ENCODE measurements at places on chromosomes 1 and 21.

- DNase-seq = no peak
Measured at GRCh38 chr1:171218661-171219060, 29.6 kb upstream of the FMO1 start.

- no peak for DNase-seq
Measured at GRCh38 chr1:170908942-170909341, 26.4 kb upstream of the MROH9 start.

DNA sequence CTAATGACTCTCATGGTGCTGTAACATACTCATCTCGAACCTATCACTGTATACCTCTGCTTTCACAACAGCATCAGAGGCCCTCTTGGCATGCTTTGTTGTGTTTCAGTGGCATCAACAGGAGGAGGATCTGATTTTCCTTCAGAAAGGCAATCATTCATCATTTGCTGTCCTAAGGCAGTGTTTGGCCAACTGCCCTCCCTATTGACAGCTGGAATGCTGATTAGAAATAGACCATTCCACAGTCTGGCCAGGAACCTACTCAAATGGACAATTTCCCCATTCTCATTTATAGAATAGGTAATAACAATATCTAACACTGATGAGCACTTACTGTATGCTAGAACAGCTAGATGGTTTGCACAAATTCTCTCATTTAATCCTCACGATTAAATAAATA lies 310.6 kb upstream of the PTBP2 start:
- no peak for DNase-seq

GRCh38 chr1:154225370-154225769 lies 4.6 kb downstream of the UBAP2L start:
- DNase-seq = no peak

- DNase-seq = peak; percentile 80
Measured at GRCh38 chr21:45470773-45471524, 66.0 kb downstream of the COL18A1 start.

DNA sequence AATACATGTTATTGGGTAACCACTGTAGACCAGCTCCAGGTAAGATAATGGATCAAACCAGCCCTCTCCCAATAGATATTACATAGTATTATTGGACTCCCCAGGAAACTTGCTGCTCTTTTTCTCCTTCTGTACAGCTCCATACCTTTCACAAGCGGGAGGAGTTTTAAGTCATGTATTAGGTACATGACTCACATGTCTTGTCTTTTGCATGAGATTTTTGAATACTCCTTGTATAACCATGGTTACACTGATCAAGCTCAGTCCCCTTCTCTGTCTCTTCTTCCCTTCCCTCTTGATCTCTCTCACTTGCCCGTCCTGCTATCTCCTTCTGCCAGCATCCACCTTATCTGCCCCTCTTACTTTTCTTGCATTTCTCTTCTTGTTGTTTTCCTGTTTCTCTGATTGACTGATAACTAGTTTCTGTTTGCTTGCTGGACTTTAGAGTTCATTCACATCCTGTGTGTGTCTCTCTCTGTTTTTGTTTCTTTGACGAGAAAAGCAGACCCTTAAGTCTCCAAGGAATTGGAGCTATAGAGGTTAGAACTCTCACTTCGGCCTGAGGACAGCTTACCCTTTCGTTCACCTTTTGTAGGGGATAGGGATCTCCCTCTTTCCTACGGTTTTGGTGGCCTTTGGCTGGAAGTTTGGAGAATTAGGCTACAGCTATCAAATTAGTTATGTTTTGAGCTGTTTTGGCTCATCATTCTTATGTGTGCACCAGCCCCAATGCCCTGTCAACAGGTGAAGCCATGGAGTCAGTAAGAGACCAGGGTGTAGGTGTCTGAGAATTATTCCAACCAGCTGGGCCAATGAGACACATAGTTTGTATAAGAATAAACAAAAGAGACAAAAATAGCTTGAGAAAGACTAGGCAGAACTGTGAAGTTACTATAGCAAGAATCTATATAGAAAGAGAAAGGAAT lies 49.0 kb upstream of the ASB17 start:
- DNase-seq = no peak

DNA sequence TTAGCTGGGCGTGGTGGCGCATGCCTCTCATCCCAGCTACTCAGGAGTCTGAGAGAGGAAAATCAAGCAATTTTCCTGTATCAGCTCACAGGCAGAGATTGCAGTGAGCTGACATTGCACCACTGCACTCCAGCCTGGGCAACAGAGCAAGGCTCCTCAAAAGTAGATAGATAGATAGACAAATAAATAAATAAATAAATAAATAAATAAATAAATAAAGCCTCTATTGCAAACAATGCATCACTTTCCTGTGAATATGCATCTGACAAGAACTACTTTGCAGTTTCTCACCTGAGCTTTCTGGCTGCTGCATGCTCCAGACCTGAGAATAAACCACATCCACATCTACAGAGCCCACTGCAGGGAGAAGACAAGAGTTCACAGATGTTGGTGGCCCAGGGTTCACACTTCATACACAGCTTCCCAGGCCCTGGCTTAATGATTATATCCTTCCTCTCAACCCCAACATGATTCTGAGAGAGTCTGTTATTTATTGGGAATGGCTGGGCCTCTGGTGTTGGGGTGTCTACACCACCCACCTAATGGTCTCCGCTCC lies 28.6 kb downstream of the FCRL2 start:
- DNase-seq = no peak

GRCh38 chr21:41247561-41248545 lies 68.7 kb upstream of the FAM3B start:
- no peak for DNase-seq

GRCh38 chr1:2136386-2137235 lies 58.0 kb downstream of the FAAP20 start:
- DNase-seq = no peak

DNA sequence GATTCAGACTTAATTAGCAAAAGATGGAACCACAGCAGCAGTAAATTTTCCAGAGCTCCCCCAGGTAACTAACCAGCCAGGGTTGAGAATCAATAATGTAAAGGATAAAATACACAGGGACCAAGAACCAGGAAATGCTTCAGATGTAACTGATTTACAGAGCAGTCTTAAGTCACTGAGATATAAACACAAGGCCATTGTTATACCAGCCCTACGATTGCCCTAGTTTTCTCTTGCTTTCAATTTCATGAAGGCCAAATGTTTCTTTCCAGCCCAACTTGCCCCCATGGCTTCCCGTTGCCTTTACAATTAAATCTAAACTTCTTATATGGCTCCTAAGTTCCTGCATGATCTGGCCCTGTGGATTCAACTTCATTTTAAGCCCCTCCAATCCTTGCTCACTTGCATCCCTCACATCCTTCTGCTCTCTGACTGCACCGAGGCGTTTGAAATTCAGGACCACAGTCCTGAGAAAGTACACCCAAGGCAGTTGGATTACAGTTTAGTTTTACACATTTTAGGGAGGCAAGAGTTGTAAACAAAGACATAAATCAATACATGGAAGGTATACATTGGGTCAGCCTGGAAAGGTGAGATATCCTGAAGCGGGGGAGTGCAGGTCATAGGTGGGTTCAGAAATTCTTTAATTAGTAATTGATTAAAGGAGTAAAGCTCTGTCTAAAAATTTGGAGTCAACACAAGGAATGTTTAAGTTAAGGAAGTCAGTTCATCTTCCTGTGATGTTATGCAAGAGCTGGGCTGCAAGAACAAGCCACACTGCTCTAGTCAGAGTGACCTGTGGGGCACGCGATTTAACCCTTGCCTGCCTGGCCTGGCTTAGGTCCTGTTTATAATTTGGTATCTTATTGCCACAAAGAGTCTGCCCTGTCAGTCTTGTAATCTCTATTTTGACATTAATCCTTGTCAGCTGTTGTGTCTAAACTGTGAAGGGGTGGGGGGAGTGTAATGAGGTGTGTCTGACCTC lies 69.9 kb upstream of the COG2 start:
- DNase-seq = no peak

DNA sequence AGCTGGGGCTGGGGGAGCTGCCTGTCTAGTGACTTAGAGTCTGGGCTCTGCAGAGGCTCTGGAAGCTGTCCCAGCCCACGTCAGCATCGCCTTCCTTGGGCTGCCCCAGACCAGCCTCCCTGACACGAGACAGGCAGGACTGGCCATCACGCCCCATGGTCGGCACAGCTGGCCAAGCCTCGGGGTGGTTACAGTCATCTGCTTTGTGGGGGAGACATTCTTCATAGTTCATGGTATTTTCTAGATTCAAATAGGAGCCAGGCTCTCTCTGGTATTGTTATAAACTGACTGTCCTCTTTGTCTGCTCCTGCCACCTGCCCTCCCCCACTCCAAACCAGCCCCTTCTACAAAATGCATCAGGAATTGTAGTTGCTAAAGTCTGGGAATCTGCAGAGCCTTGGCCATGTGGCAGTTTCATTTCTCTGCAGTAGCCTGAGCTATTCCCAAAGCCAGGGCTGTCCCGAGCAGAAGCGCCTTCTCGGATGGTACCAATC lies 29.4 kb downstream of the OLFML2B start:
- DNase-seq = no peak

GRCh38 chr1:185574139-185574875 lies 159.9 kb upstream of the HMCN1 start:
- no peak for DNase-seq

GRCh38 chr1:31445951-31446350 lies 32.9 kb downstream of the SERINC2 start:
- no peak for DNase-seq

- DNase-seq = no peak
Measured at GRCh38 chr1:232218955-232219865, 410.7 kb downstream of the SIPA1L2 start.

GRCh38 chr1:204684571-204685235 lies 835 bp downstream of the LRRN2 start:
- no peak for DNase-seq

DNA sequence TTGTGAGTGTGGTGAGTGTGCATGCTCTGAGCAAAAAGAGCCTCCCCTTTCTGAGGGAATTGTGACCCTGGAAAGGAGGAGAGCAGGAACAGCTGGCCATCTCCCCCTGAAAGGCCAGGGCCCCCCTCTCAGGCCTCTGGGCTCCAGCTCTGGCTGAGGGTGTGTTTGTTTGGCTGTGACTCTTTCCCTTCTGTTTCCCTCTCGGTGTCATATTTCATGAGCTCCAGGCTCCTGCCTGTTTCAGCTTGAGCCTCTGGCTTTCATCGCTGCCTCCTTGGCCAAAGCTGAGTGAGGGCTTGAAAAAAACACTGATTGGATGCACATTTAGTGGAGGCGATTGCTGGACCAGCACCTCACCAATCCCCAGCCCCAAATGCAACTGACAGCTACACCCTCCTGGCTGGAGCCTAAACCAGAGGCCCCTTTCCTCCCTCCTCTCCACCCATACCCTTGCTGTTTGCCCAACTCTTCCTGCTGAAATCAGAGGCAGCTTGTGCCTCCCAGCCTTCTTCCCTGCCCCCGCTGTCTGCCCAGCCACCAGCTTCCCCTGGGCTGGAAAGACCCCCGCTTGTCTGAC lies 64.1 kb downstream of the DDR2 start:
- no peak for DNase-seq

DNA sequence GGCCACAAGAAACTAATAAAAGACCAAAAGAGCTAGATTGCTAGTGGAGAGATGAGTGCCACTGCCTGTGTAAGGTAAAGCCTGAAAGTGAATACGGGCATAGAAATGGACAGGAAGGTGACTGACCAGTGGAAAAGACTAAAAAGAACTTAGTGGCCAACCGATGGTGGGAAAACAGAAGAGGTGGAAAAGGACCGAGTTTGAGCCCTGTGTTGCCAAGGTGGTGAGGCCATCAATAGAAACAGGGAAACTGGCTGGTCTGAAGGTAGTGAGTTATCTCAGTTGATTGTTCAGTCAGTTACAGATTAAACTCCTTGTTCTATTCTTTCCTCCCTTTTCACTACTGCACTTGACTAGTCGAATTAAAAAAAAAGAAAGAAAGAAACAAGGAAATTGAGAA lies 2.5 kb downstream of the WDR77 start:
- no peak for DNase-seq

DNA sequence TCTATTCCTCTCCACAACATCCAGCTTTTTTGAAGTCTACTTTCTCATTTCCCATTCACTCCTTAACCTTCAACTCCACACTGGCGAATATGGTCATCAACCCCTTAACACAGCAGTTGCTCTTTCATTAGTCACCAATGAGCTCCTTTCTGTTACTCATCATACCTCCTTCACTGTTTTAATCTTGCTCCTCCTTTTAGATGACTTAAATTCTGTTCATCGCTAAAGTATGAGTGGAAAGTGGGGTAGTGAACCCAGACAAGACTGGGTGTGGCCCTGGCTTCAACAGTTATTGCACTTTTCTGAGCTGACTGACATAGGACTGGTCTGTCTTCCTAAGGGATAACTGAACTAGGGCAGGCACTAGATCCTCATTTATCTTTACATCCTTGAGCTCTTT lies 51.3 kb downstream of the AKT3 start:
- DNase-seq = no peak

- DNase-seq = peak; percentile 71
Measured at GRCh38 chr1:193539731-193540459, 353.5 kb upstream of the B3GALT2 start.

DNA sequence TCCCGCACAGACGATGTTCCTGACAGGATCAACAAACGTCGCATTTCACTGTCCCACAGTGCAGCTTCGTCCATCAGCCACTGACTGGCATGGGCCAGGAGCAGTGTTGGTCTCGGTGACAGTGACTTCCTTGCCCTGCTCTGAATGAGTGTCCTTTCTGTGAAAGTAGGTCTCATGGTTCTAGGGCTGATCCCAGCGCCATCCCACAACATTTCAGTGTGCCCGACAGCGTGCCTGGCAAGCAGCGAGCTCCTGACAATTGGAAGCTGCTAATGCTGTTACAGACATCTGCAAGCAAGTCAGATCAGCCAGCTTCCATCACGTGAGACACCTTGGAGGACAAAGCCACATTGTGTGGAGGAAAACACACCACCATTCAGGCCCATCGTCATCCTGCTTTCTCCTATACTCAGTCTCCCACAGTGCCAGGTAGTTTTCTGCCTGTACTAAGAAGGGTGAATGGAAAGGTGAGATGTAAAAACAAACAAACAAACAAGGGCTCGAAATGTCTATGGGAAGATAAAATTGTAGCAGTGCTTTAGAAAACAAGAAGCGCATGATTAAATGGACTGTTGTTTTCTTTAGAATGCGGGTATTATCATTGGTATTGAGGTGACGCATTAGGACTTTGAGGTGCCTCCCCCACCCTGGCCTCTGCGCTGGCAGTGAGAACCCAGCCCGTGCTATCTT lies 21.9 kb downstream of the ERRFI1 start:
- DNase-seq = no peak

DNA sequence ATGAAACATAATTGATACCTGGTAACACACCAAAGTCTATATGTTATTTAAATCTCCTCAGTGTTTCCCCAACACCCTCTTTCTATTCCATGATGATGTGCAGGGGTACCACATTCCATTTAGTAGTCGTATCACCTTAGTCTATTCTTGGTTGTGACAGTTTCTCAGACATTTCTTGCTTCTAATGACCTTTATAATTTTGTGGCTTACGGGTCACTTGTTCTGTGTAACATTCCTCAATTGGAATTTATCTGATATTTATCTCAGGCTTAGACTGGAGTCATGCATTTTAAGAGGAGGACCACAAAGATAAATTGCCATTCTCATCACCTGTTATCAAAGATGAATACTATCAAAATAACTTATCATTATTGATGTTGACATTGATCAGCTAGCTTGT lies 679.6 kb downstream of the USP25 start:
- DNase-seq = no peak

- DNase-seq = peak; percentile 28
Measured at GRCh38 chr1:1194723-1195122, 11.7 kb downstream of the TNFRSF18 start.
